ENCODE measurements at places on chromosomes 16 and 17.

GRCh38 chr16:61590577-61590976, 445.7 kb downstream of the CDH8 start:
- no peak for DNase-seq

- no peak for DNase-seq
These were observed 69.4 kb upstream of the CA10 start for GRCh38 chr17:52227926-52228325.

GRCh38 chr17:56142325-56142724, 10.9 kb upstream of the ANKFN1 start:
- no peak for DNase-seq

GRCh38 chr17:82217120-82217529, 4.5 kb upstream of the CCDC57 start:
- no peak for DNase-seq

DNA sequence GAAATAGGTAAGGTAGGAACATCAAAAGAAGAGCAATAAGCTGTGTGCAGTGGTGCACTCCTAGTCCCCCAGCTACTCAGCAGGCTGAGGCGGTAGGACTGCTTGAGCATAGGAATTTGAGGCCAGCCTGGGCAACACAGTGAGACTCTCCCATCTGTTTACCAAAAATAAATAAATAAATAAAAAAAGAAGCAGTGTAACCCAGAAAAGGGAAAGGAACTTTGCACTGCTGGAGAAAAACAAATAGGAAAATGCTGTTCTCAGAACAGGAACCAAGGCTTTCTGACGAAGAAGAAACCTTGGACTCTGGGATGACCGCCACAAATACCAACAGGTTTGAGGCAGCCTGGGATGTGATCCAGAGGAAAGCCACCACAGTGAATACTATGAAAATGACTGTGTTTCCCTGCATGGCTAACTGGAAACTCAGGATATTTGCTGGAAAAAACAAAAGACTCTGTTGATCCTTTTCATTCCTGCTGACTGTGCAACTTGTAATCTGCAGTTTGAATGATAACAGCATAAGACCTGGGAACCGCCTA, 41.2 kb downstream of the TTC19 start:
- DNase-seq = no peak

GRCh38 chr17:60091908-60092331, 13.2 kb upstream of the HEATR6 start:
- DNase-seq = no peak

DNA sequence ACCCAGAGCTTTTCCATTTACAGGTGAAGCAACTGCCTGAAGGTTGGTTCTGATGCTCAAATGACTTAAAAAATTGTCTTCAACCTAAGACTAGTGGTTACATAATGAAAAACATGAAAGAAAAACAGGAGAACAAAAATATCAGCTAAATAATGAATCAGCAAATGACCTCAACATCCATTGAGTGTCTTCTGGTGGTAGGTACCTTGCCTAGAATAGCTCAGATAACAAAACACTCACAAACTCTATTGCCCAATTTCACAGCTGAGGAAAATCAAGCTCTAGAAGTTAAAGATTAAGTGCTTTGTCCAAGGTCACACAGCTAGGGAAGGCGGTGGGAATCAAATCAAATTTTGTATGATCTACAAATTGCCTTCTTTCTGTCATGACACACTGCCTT, 304.6 kb upstream of the CDH11 start:
- DNase-seq = no peak

DNA sequence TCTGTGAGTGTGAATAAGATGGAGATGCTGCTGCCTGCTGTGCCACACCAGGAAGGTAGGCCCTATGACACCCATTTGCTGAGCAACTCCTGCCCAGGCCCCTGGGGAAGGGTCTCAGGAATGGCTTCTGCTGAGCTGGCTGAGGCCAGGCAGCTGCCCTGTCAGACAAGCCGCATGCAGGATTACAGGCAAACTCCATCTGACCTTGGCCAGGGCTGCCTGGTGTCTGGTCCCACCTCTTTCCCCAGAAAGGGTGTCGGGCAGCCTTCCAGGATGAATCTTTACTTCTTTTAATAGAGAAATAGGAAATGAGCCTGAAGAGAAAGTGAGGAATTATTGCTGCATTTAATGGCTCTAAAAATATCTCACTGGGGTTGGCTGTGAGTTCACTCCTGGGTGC, 182.5 kb downstream of the IRX5 start:
- no peak for DNase-seq

DNA sequence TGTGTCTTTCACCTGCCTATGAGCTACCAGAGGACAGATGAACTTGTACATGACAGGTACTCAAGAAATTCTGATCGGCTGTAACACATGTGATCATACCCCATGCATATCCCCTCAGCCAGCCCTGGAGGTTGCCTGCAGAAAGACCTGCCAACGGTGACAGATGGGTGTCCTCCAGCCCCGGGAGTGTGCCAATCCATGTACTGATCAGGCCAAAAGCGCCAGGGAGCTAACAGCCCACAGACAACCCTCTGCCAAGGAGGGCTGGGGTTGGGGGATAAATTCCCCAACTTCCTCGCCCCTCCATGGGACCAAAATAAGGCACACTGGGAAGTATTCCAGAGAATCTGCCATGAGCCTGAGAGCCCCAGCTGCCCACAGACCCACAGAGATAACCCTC, 189.4 kb downstream of the CCT6B start:
- DNase-seq = no peak

DNA sequence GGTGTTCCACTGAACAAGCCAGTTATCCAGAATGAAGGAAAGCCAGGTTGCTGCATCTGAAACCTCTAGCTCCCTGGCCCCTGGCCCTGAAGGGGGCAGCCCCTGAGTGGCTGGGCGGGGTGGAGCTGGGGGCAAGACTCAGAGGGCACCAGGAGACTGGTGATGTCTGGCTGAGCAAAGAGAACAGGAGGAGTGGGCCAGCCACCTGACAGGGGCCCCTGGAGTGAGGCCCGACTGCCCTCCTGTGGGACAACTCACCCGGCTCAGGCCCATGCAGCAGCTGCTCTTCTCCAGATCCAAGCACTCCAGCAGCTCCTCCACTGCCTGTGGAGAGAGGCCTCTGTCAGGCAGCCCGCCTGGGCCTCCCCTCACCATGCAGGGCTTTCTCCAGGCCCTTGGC, 60.4 kb downstream of the PIPOX start:
- no peak for DNase-seq

DNA sequence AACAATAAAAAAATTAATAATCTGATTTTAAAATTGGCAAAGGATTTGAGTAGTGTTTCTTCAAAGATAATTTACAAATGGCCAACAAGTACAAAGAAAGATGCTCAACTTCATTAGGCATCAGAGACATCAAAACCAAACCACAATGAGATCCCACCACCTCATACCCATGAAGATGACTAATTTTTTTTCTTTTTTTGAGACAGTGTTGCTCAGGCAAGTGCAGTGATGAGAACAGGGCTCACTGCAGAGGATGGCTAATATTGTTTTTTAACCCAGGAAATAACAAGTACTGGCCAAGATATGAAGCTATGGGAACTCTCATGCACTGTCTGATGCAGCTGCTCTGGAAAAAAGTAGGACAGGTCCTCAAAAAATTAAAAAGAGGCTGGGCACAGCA, 14.9 kb downstream of the WDR45B start:
- DNase-seq = no peak

DNA sequence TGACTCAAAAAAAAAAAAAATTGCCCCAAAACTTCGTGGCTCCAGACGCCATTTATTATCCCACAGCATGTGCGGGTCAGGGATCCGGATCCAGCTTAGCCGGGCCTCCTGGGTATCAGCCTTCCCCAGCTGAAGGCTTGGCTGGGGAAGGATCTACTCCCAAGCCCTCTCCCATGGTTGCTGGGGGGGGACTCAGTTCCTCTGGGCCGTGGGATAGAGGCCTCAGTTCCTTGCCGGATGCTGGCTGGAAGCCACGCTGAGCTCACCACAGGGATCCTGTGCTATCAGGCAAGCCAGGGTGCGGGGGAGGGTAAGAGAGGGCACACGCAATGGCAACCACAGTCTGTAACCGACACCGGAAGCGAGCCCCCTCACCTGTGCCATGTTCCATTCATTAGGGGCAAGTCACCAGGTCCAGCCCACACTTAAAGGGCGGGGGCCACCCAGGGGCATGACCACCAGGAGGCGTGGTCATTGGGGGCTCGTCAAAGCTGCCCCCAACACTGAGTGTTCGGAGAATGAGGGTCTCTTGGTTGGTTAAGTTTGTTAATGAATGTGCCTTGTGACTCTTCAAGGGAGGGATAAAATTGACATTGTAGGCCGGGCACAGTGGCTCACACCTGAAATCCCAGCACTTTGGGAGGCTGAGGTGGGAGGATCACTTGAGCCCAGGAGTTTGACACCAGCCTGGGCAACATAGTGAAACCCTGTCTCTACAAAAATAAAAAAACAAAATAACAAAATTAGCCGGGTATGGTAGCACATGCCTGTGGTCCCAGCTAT, 210.0 kb upstream of the GSE1 start:
- DNase-seq = no peak

GRCh38 chr16:4523686-4524085, 14.9 kb downstream of the CDIP1 start:
- no peak for DNase-seq

- no peak for DNase-seq
These were observed 1.4 kb upstream of the SPG7 start for GRCh38 chr16:89506791-89507191.

DNA sequence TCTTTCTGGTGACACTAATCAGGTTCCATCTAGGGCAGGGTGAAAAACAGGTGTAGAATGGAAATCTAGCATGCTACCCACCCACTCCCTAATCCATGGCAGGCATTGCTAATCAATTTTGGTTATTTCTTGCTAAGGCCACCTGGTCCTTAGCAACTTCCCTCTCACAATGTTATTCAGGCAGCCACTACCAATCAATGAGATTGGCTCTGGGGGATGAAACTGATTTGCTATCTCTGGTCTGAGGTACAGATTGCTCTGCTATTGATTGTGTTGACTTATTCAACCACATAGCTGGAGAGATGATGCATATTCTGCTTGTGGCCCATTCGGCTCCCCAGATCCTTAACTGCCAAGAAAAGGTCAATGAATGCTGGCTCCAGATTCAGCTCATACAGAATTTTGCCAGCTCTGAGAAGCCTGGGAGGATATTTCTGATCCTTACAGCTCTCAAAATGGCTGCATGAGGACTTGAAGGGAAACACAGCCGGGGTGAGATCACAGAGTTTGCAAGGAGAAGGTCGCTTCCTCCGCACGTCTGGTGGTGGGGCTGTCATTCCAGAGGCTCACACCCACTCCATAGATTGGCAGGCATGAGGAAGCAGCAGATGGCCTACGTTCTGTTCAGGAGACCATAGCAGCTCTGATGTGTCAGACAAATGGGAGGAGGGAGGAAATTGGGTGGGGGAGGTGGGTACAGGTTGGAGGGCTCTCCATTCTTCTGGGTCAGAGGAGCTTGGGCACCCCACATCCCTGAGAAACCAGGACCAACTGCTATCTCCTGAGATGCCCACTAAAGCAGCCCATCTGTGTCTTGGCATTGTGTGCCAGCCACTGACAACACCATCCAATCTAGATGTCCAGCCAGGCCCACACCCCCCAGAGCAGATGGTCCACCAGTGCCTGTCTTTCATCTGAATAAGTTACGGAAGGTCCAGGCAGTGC, 22.3 kb downstream of the SEZ6 start:
- no peak for DNase-seq

- DNase-seq = no peak
These were observed 239.8 kb downstream of the SEC14L1 start for GRCh38 chr17:77380395-77381184.

- no peak for DNase-seq
These were observed 44.8 kb downstream of the BEAN1 start for GRCh38 chr16:66471716-66472393.

DNA sequence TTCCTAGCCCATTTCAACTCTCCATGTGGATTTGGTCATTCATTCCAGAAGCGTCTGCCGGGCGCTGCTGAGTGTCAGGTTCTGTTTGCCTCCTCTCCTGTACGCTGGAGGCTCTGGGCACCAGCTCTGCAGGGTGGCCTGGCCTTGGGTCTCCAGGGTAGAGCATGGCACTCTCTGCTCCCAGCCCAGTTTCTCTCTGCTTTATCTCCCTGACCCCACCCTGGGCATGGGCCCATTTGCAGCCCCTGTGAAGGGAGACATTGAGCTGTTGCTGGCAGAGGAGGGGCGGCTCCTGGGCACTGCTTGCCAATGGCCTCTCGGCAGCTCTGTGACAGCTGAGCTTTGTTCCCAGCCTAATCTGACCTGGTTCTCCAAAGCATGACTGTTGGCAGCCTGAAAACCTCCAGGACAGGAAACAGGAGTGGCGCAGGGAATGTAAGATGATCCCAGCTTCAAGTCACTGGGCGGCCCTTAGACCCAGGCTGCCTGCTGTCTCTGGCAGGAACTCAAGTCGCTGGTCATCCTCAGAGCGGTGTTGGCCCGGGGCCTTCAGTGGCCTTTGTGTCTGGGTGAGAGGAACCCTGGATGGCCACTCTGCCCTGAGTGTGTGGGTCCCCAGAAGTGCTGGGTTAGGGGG, 146.8 kb downstream of the SEC14L1 start:
- DNase-seq = no peak

- no peak for DNase-seq
These were observed 274.3 kb upstream of the XYLT1 start for GRCh38 chr16:17744921-17745572.

DNA sequence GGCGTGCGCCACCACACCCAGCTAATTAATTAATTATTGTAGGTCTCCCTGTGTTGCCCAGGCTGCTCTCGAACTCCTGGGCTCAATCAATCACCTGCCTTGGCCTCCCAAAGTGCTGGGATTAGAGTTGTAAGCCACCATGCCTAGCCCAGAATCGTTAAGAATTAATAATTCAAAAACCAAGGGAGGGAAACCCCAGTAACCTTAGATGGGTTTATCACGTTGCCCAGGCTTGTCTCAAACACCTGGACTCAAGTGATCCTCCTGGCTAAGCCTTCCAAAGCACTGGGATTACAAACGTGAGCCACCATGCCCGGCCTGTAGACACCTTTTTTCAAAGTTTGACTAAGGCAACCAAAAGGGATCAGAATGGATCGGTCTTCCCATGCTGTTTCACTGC, 21.6 kb downstream of the CD300LF start:
- no peak for DNase-seq

DNA sequence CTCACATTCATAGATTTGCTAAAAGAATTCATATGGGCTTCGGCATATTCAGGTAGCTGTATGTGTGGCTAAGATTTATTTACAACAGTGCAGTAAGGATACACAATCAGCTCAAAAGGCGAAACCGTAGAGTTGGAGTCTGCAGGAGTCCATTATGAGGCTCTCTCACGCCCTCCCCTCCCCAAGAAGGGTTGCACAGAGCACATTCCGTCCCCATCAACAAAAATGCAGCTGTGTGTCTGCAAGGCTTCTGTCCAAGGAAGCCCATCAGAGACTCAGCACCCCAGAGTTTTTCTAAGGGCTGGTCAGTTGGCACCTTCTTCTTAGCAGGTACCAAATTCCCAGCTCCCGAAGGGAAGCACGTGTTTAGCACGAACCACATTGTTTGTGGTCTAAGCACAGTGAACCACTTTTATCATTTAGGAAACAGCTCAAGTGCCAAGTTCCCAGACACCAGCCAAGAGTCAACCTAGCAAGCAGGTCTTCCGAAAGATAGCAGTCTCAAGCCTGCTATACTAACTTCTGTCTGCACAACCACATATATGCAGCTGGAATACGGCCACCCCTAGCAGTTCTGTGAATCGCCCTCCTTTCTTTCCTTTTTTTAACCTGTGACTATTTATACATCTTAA, 28.5 kb upstream of the MEAK7 start:
- no peak for DNase-seq

All from activated naive CD4-positive, alpha-beta T cell (primary cell).